ENCODE measurements at places on chromosomes 13 and 19. TPM values are rescaled to one million over a fixed set of nuclear protein-coding genes. Genes with fewer than 3 reads are reported as not detected.

Gene NCR1
- polyA plus RNA-seq: 0.39 TPM

Gene IRF2BP1
- polyA plus RNA-seq: 12.2 TPM

Gene DOCK6
- 35.9 TPM for polyA plus RNA-seq

Gene N4BP2L1
- 10.2 TPM for polyA plus RNA-seq

Gene MEF2B
- 1.8 TPM for polyA plus RNA-seq

Gene MAP4K1
- polyA plus RNA-seq: 4.0 TPM

Gene AMH
- 1.4 TPM for polyA plus RNA-seq

Data from muscle of back (tissue), 13 donors.